ENCODE measurements at places on chromosomes 6 and 20.

DNA sequence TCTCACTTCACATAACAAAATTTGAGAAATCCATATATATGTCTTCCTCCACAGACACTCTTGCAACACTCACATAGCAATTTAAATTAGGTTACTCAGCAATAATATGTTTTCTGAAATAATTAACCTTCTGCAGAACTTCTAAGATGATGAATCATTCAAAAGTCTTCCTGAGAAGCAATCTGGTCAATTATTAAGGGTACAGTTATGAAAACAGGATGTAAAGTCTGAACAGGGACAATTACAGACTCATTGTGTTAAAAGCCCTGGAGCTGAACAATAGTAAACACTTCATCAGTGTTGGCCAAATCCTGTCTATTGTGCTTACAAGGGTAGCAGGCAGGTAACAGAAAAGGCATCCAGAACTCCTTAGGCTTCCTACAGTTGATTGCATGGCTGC is 75.4 kb downstream of the FILIP1 start:
- no peak for DNase-seq

GRCh38 chr6:114291428-114291827 is 51.4 kb downstream of the HS3ST5 start:
- no peak for DNase-seq

- DNase-seq = no peak
These were observed 222.6 kb downstream of the ARID1B start for GRCh38 chr6:156999762-157000161.

GRCh38 chr6:31768363-31769257 is 6.2 kb downstream of the SAPCD1 start:
- DNase-seq = no peak

DNA sequence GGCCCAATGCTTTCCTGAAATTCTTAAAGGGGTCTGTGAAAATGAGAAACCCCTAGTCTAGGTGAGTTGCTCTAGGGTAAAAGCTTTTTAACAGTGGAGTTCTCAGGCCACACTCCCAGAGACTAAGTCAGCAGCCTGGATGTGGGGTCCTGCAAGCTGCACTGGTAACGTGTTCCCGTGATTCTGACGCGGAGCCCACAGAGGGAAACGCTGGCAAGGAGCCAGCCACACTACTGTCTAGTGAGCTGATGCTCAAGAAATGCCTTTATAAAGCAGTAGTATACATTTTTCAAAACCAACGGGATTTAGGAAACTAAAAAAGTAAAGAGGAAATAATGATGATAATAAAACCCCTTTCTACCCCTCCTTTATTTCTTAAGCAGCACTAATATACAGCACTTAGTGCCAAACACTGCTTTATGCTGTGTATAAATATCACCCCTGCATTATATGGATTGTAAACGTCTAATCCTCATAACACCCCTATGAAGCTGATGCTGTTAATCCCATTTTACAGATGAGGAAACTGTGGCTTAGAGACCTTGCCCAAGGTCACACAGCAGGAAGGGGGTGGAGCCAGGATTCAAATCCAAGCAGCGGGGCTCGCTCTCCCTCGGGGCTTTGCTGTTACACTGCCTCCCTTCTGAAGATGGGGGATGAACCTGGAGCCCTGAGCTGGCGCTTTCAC is 25.0 kb downstream of the KCNK15 start:
- DNase-seq = no peak

GRCh38 chr6:2970753-2971419 is 481 bp downstream of the SERPINB6 start:
- DNase-seq = no peak

GRCh38 chr6:144581812-144582537 is 296.8 kb downstream of the UTRN start:
- no peak for DNase-seq

GRCh38 chr20:38372806-38373205 is 26.5 kb downstream of the LBP start:
- DNase-seq = no peak

DNA sequence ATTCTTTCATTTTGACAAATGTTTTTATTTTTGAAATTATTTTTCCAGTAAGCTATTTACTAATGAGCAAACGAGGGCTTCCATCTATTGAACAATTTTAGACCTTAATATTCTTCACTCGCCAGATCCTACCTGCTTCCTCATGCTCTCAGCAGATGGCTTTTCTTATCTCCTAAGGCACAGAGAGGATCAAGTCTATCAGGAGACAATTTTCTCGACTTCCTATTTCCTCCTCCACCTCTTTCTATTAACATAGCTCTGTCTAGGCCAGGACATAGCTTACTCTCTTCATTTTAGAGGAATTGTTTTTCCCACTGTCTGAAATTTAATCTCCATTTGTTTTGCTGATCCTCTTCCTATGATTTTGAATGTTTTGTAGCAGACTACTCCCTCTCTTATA is 87.0 kb upstream of the MAN1A1 start:
- no peak for DNase-seq

DNA sequence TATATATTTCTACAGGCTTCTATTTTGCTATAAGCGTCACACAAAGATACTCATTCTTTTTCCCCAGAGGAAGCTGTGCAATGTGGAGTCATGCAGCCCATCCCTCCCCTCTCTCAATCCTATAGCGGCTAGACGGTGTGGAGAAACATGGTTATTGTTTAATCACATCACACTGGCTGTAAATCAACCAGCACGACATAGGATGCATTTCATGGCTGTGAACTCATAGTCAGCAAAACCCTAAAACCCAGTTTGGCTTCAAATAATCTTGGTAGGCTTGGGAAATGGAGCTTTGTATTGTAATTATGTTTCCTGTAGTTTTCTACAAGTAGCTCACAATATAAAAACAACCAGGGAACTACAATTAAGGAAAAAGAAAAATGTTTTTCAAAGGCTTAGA is 16.8 kb downstream of the FOXC1 start:
- DNase-seq = no peak

- no peak for DNase-seq
These were observed 7.6 kb upstream of the PREX1 start for GRCh38 chr20:48835390-48835789.

- no peak for DNase-seq
These were observed 39.9 kb upstream of the SIRT5 start for GRCh38 chr6:13534536-13534935.

GRCh38 chr6:87070741-87071140 is 24.2 kb downstream of the CGA start:
- no peak for DNase-seq

DNA sequence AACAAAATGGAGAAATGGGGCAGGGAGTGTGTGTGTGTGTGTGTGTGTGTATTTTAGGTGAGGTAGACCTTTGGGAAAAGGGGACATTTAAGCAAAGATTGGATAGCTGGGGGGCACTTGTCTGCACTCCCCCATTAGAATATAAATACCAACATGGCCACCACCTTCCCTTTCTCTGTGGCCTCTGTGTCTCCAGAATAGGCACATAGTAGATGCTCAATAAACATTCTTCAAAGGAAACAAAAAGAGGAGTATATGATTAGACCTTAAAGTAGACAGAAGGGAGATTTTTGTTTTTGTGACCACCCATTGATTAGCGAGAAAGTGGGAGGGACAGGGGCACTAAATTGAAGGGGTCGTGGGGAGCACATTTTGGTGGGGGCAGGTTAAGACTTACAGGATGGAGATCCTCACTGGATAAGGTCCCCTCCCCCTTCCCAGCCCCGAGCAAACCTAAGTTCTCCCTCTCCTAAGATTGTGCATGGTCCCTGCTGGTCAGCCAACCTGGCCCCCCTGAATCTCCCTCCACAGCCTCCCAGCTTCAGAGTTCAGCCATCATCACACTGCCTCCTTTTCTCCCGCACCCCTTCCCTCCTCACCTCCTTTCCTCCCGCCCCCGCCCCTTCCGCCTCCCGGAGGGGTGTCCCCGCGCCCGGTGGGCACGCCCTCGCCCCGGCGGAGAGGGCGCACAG is 514 bp upstream of the TSHZ2 start:
- DNase-seq = no peak

GRCh38 chr6:18551228-18551627 is 164.1 kb downstream of the RNF144B start:
- no peak for DNase-seq

- DNase-seq = no peak
These were observed 7.5 kb upstream of the COL10A1 start for GRCh38 chr6:116133453-116133852.
